ENCODE measurements at places on chromosomes 4 and X.
A peak's percentile ranks its signal among the peaks of the same experiment; 100 is the strongest.

- DNase-seq, result no peak
Measured at GRCh38 chr4:97121493-97121892, 1021.8 kb downstream of the STPG2 start.

DNA sequence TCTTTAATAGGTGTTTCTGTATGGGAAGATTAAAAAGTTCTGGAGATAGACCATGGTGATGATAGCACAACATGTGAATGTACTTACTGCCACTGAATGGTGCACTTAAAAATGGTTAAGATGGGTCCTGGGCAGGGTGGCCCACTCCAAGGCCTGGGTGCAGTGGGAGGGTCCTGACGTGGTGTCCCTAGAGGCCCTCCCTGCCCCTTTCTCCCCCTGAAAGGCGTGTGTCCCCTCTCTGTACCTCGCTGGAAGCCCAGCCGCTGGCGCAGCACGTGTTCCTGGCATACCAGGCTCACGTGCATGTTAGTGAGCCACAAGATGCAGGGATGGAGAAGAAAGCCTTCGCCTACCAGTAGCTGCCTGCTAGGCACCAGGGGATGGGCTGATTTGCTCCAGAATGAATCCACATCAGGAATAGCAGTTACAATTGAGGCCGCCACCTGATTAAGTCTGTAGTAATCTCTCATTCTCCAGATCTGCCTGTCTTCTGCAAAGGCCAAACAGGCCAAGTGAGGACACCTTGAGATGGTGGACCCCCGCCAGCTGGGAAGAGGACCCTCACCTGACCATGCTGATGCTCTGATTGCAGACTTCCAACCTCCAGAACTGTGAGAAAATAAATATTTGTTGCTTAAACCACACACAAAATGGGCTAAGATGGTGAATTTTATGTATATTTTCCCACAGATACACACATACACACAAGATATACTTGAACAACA lies 67.5 kb downstream of the COQ2 start:
- DNase-seq, result no peak

GRCh38 chr4:188417181-188417580 lies 277.9 kb downstream of the TRIML1 start:
- DNase-seq, result no peak

GRCh38 chr4:105808750-105809041 lies 86.6 kb upstream of the NPNT start:
- no peak for DNase-seq

DNA sequence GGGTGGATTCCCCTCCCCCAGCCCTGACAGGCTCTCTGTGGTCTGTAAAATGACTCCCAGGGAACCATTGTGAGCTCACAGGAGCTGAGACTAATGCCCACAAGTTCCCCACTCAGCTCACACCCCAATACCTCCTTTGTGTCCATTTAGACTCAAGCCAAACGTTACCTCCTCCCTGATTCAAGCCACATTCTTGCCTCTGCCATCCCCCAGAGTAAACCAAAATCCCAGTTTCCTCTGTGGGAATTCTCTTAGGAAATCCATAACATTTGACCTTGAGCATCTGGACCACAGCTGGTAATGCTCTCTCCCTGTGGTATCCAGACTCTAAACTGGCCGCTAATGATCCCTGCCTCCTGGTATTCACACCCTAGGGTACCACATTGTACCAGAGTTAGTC lies 26.3 kb upstream of the KDM5C start:
- no peak for DNase-seq

- no peak for DNase-seq
Measured at GRCh38 chr4:147530723-147531122, 49.8 kb downstream of the EDNRA start.

GRCh38 chr4:16226816-16227461 lies 668 bp upstream of the TAPT1 start:
- DNase-seq, result no peak

GRCh38 chrX:101656817-101657216 lies 2.8 kb downstream of the ARMCX2 start:
- no peak for DNase-seq

DNA sequence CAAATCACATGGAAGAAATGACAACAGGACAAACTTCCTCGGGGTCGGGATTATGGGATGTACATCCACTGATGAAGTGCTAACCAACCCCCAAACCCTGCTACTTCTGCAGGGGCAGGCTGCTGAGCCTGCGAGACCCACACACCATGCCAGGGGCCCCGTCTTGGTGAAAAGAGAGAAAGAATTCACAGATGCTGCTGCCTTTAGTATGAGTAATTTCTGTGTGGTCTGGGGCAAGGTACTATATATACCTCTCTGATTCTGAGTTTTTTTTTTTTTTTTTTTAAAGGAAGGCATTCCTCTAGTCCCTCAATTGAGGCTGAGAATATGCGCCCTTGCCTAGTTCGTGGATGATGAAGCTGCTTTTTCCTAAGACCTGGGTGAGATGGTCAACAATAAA lies 24.8 kb downstream of the PDHA1 start:
- DNase-seq, result no peak

- DNase-seq, result peak; percentile 2
Measured at GRCh38 chrX:109472939-109473735, 8.7 kb downstream of the GUCY2F start.

DNA sequence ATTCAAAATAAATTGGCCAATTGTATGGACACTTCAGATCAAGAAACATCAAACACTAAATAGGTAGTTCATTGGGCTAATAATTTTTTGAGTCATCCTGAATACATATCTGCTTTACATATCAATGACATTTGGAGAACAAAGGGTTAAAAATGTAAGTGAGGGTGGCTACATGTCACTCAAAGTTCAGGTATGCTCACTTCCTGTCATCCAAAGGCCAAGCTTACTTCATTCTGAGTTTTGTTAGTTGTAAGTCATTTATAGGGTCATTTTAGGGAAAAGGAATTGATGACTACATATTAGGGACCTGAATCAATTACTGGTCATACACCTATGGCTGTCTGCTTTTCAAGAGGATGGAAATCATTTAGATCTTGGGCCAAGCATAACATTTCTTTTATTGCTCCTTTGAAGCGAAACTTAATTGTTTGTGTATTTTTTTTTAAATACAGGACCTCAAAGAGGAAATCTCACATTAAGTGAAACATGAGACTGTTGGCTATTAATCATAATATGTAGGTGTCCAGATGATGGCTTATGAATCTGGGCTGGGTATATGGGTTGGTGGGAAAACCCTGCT lies 119.2 kb upstream of the LEF1 start:
- DNase-seq, result no peak

GRCh38 chr4:143384381-143384994 lies 47.8 kb downstream of the GAB1 start:
- no peak for DNase-seq

DNA sequence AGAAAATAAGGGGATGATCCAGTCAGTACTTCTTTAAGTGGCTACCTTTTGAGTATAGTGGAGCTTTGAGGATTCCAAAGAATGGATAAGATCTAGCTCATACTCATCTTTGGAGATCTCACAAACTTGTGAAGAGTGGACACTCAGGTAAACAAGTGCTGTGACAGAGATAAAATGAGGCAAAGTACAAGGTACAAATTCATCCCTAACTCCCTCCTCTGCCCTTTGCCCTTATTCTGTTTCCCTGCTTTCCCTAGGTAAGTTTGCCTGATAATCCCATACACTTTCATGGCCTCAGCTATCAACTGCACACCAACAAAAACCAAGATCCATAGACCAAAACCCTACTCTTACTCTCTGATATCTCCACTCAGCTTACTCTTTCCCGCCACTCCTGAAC lies 16.4 kb upstream of the CPEB2 start:
- no peak for DNase-seq

- no peak for DNase-seq
Measured at GRCh38 chrX:39499996-39500395, 597.8 kb downstream of the BCOR start.

DNA sequence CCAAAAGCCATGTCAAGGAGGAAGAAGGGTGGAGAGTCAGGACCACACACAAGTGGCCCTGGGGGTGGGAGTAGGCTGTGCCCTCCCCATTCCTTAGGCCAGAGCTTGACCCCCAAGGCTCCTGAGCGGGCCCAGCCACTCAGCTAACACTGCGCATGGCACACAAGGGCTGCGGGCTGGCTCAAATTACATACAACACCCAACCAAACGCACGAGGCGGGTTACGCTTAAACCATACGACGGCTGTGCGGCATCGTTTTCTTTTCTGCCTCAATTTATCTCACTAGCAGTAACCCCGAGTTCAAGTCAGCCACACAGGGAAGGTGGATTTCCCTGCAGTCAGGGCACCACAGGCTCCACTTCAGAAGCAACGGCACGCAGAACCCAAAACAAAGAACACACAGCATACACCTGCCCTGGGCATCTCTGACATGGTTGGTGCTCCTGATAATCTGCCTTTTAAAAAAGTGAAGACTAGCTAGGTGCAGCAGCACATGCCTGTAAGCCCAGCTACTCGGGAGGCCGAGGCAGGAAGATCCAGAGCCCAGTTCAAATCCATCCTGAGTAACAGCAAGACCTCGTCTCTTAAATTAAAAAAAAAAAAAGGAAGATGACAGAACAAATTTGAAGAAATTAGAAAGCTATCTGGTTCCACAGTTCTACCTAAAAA lies 2.9 kb downstream of the GAK start:
- DNase-seq, result no peak

DNA sequence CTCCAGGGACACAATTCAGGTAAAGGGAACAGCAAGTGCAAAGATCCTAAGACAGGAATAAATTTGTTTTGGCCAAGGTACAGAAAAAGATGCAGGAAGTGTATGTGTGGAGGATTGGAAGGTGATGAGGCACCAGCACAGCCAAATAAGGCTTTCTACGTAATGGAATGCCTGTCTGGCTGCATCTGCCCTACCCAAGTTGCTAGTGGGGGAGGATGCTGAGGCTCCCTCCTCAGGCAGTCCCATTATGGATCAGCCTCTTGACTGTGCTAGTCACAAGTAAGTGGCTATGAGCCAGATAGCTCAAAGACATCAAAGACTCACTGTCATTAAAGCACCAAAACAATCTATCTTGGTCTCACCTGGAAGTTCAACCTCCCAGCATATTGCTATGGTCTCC lies 300.9 kb upstream of the FAT4 start:
- DNase-seq, result no peak

DNA sequence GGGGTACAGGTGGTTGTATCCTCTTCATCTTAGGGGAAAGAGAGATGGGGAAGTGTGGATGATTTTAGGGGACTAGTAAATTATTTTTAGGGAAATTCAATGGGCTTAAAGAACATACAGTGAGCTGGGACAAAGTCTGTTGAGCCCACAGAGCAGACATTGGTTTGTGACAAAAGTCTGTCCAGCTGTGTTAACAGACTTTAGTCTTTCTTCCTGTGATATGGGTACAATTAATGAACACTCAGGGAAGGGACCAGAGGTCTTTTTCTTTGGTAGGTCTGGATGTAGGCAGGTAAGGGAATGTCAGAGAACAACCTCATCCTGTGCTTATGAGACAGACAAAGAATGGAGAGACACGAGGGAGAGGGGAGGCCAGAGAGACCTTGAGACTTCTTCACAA lies 2.0 kb downstream of the CLRN2 start:
- DNase-seq, result no peak

DNA sequence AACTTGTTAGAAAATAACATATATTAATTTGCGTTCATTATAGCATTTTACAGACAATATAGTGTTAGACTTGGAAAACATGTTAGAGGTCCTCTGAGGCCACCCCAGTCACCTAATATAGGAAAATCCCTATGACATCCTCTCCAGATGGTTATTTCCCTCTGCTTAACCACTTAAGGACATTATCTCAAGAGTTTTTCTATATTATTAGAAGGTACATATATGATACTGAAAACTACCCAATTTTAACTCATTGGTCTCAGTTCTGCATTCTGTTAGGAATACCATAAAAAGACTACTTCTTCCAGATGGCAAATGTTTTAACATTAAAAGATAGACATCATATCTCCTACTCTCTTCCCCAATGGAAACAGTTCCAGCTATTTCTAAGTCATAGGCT lies 21.4 kb downstream of the PTPN13 start:
- DNase-seq, result no peak

DNA sequence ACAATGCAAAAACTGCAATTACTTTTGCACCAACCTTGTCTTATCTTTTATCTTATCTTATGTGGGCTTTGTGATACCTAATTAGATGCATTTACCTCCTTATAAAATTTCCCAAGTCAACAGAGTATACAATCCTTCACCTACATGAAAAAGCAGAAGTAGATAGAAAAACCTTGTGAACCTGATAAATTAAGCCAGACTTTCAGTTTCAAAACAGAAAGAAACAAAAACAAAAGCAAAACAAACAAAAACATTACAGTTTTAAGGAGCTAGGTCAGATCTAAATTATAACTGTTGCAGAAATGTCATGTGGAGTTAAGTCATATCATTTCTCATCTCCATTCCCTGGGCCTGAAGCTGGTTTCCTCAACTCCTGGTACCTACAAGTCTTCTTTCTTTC lies 24.9 kb upstream of the CXXC4 start:
- DNase-seq, result no peak

DNA sequence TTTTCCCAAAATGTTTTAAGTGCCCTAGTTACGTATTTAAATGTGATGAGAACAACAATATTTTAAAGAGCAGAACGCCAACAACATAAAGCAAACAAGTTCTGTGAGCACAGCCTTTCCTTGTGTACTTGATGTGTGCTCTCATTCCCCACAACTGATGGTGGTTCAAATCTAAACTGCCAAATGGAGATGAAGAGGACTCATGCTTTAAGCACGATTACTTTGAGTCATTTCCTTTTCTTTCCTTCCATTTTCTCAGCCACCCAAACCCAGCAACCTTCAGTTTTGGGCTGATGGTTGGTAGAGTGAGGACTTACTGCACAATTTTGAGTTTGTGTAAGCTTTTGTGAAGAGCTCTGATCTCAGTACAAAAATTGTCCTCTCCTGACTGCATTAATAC lies 1.7 kb downstream of the NSD2 start:
- DNase-seq, result peak; percentile 66

DNA sequence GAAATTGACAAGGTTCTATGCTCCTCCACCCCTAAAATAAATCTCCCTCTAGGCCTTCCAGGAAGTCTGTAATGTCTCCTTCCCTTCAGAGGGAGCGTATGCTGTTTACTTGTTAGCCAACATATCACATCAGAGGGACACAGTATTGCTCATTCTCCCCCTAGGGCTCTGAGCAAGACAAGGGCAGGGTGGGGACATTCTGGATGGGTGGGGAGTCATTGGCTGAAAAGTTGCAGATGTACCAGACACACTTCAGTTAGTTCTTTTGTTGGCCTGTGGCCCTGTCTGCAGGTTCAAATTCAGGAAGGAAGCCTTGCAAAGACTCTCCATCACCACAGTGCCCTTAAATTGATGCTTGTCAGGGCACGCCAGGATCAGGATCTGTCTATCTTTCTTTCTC lies 106.3 kb upstream of the TEX13D start:
- no peak for DNase-seq

- no peak for DNase-seq
Measured at GRCh38 chrX:14073556-14073955, 43.9 kb upstream of the GEMIN8 start.

- DNase-seq, result no peak
Measured at GRCh38 chrX:138921031-138921430, 209.5 kb upstream of the FGF13 start.

All from Jurkat, Clone E6-1 (cell line).